Activated CD8-positive, alpha-beta memory T cell treated with anti-CD3 and anti-CD28 coated beads, Interleukin-2, amount 50 U/mL, for 48 hours (primary cell): ENCODE measurements at places on chromosomes 16 and 17.
A peak's percentile ranks its signal among the peaks of the same experiment; 100 is the strongest.

DNA sequence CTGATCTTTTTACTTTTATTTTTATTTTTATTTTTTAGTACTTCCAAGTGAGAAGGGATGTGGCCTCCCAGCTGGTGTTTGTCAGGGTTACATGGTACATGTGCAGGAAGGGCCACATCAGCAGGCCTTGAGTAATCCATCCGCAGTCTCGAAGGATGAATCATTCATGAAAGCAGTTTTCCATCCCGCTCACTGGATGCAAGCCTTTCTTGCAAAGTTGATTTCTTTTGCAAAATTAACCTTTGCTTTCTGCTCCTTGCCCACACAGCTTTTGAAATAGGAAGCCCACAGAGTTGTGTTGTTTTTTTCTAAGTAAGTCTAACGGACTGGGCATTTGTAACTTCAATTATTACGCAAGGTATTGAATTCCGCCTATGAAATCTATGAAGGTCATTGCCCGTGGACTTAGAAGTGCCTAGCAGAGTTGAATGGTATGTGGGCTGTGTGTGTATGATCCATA is 157.4 kb downstream of the PRKCA start:
- DNase-seq = no peak

- no peak for DNase-seq
Measured at GRCh38 chr17:68013385-68013784, 17.1 kb upstream of the C17orf58 start.

DNA sequence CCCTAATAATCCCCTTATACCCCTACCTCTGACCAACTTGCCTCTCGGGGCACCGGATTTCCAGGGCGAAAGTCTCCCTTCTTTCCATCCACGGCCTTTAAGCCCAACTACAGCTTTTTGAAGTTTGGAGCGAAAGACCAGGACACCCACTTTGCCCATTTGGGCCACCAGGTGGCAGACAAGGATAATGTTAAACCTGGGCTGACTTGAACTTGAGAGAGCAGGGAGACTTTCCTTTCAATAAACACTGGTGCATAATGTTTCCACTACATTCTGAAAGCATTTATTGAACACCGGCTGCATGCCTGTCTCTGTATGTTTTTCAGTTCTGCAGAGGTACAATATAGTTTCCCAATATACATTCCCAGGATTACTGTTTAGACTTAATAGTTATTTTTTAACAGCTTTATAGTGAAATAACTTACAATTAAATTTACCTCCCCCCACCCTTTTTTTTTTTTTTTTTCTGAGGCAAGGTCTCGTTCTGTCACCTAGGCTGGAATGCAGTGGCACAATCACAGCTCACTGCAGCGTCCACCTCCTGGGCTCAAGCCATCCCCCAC is 6.9 kb upstream of the CES3 start:
- DNase-seq = peak; percentile 86

DNA sequence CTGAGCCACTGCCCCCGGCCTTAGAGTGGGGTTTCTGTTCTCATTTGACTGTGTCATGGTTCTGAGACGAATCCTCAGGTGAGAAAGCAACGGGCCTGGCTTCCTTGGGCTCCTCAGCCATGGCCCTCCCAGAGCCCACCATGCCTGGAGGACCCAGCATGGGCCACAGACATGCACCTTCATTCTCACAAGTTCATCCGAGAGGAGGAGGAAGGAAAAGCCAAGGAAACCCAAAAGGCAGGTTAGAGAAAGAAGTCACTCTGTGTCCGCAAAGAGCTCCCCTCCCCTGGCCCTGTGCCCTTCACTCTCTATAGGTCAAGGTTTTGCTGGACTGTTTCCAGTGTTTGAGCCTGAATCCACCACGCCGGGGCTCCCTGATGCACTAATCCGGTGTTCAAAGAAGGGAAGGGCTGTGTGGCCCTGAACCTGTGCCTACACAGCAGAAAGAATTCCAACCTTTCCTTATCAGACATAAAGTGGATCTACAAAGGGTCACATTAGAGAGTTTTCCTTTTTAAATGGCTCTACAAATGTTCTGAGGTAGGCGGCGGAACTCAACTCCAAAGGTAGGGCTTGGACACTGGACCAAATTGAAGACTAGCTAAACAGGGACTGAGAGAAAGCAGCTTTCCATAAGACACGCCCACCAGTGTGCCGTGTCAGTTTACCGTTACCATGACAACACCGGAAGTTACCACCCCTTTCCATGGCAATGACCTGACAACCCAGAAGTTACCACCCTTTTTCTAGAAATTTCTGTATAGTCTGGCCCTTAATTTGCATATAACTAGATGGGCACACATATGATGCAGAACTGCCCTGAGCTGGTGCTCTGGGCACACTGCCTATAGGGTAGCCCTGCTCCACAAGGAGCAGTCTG is 15.9 kb upstream of the PECAM1 start:
- DNase-seq = no peak

GRCh38 chr16:87305505-87306391 is 11.4 kb downstream of the C16orf95 start:
- no peak for DNase-seq

DNA sequence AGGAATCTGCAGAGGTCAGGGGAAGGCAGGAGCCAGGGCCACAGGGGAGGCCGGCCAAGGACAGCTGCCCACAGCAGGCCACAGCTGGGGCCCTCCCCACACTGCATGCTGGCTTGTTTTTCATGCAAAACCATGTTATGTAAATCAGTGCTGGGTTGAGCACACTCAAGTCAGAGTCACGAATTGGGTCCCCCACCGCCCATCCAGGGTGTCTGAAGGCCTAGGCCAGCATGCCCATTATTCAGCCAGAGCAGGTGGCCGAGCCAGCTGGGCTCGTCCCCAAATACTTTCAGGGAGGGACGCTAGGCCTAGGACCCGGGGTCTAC is 51.2 kb upstream of the TOB1 start:
- DNase-seq = no peak

GRCh38 chr17:80316431-80316830 is 55.8 kb downstream of the RNF213 start:
- no peak for DNase-seq

GRCh38 chr17:4490109-4490591 is 8.5 kb upstream of the SPNS2 start:
- DNase-seq = no peak

GRCh38 chr17:3557768-3558583 is at the start of gene TRPV3:
TSS of gene TRPV3 (minus strand) at chr17:3557812. CDS start at chr17:3554850, 2,962 bp downstream.
- DNase-seq = peak; percentile 78

- no peak for DNase-seq
Measured at GRCh38 chr16:88772871-88773811, 11.9 kb downstream of the PIEZO1 start.

GRCh38 chr16:75864243-75864642 is 138.0 kb upstream of the CPHXL start:
- DNase-seq = no peak

DNA sequence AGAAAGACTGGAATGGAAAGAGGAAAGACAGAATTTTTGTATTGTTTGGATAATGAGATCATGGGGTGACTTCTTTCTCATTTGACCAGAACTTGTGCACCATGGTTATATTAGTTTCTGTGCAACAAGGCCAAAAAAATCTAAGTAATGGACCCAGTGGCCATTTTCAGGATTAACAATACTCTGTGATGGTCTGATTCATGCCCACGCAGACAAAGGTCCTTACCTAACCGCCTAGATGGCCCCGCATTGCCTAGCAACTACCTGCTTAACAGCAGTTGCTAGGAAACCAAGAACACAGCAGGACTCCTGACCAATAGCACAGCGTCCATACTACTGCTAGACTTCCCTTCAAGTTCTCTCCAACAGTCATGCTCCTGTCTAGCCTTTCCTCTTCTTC is 22.4 kb downstream of the MIS12 start:
- DNase-seq = no peak

DNA sequence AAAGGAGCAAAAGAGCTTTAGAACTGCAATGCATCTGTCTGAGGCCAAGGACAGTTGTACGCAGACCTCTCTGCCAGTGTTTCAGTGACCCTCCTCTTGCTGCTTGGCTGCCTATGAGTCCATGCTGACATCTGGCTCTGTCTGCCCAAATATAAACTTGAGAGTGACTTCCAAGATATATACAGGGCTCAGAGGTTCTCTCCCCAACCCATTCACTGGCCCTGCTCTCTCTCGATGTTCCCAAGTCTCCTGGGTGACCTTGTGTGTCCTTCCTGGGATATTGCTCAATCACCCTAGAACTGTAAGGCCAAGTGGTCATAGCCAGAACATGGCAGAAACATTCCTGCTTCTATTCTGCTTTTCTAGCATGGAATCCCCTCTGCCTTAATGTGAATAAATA is 716.3 kb downstream of the WWOX start:
- no peak for DNase-seq

GRCh38 chr17:851924-852323 is 69.8 kb downstream of the MRM3 start:
- no peak for DNase-seq

- DNase-seq = no peak
Measured at GRCh38 chr16:80993307-80993706, 13.4 kb downstream of the CMC2 start.

GRCh38 chr17:77325577-77326075 is 184.9 kb downstream of the SEC14L1 start:
- DNase-seq = peak; percentile 60

GRCh38 chr16:24635900-24636610 is 93.4 kb upstream of the TNRC6A start:
- no peak for DNase-seq

GRCh38 chr17:4559966-4560365 is 411 bp downstream of the GGT6 start:
- DNase-seq = no peak

DNA sequence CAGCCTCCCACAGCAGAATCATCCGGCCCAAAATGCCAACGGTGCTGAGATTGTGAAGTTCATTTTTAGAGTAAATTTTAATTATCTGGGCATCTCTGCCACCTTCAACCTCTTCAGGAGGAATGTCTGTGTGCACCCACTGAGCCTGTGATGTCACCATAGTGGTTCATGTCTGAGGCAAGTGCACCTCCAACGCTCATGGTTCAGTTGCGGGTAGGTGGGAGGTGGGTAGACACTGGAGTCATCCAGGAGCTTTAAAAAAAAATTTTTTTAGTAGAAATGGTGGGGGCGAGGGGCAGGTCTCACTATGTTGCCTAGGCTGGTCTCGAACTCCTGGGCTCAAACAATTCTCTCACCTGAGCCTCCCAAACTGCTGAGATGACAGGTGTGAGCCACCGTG is 1.9 kb downstream of the FLYWCH1 start:
- no peak for DNase-seq

DNA sequence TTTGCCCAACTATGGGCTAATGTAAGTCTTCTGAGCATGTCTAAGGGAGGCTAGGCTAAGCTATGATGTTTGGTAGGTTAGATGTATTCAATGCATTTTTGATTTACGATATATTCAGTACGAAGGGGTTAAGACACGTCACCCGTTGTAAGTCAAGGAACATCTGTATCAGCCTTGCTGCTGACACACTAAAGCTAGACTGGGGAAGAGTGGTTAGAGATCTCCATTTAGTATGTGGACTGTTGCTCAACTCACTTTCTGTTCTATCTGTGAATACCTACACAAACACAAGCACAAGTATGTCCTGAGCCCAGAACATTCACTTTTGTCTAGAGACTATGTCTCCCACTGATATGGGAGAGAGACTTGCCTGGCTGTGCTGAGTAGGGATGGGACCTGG is 71.5 kb downstream of the VMP1 start:
- DNase-seq = no peak

- DNase-seq = no peak
Measured at GRCh38 chr16:1149101-1149636, 3.7 kb upstream of the CACNA1H start.

DNA sequence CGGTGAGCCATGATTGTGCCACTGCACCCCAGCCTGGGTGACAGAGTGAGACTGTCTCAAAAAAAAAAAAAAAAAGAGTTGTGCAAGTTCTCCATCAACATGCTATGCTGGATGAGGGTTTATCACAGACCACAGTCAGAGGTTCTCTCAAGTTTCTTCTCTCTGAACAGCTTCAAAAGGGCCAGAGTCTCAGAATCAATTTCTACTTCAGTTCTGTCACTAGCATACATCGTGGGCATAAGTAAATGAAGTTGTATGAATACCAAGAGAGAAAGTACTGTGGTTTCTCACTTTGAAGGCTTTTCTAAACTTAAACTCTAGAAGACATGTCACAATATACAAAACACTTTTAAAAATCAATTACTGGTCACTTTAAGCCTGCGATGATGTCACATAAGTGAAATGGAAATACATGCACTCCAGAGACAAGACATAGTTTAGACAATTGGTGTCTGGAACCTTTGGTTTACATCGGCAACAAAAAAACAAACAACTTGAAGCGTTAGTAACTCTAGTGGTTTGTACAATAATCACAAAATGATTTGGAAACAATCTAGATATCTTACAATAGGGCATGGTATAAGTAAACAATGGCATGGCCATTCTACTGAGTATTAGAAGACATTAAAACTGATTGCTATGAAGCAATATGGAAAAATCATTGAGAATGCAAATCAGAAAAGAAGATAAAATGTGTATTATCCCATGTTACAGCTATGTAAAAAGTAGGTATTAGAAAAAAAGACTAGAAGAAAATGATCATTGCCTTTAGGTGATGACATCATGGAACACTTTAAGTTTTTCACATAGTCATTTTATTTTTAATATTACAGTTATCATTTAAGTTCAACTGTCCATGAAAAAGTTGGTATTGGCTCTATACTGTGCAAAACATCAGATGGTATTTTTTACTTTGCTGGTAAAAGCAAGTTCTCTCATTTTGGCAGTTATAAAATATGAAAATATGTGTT is 232.3 kb downstream of the ZFHX3 start:
- DNase-seq = no peak

GRCh38 chr16:60110531-60110930 is 1376.4 kb upstream of the GOT2 start:
- DNase-seq = no peak

GRCh38 chr16:57266531-57267260 is 17.8 kb downstream of the PLLP start:
- no peak for DNase-seq

GRCh38 chr17:29603109-29603674 is 10.3 kb downstream of the ANKRD13B start:
- DNase-seq = no peak
